ENCODE measurements at places on chromosomes 11 and 22.
A peak's percentile ranks its signal among the peaks of the same experiment; 100 is the strongest.

DNA sequence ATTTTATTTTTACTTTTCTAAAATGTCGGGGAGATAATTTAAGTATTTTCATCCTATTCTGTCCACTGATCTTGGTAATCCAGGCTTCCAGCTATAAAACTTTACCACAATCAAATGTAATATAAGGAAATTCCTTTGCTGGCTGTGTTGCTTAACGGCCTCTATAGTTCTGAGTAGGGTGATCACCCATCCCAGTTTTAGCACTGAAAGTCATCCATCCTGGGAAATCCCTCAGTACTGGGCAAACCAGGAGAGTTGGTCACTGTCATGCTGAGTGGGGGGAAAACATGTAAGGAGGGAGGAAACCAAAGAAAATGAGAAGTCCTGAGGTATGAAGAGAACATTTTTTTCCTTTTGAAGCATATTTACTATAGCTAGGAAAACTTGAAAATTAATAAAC lies 12.8 kb upstream of the BACE1-AS start:
- peak; percentile 31 for DNase-seq

GRCh38 chr11:121615501-121615900 lies 162.7 kb upstream of the SORL1-AS1 start:
- DNase-seq, result peak; percentile 59

- DNase-seq, result no peak
Observed at GRCh38 chr11:3108183-3108721, 51.0 kb upstream of the CARS1 start.

DNA sequence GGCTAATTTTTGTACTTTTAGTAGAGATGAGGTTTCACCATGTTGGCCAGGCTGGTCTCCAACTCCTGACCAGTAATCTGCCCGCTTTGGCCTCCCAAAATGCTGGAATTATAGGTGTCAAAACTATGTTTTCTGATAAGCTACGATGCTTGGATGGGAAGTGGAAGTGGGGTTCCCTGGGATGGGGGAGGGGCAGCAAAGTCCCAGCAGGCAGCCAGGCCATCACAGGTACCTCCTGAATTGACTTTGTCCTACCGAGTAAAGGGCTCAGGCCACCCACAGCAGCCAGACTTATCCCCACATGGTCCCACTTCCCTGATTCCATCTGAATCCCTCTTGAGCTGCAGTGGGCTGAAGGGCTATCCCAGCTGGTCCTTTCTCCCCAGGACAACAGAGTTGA lies 6.9 kb downstream of the FTH1 start:
- DNase-seq, result no peak

GRCh38 chr22:44776605-44777363 lies 24.4 kb downstream of the ARHGAP8 start:
- DNase-seq, result no peak

DNA sequence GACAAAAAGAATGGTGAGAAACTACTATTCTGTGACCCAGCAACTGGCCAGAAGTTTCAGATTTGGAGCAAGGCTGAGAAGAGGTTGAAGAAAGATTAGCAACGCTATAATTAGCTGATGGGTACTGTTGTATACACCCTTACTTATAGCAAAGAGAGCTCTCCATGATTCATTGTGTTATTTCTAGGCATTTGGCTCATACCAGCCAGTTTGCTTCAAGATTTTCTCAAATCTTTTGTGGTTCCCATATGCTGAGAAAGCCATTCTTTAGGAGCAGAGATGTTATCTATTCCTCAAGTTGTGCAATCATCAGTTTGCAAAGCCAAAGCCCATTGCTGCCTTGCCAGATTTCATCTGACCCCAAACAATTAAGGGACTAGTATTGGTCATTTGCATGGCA lies 179.4 kb downstream of the ETS1 start:
- DNase-seq, result peak; percentile 96

Data from fibroblast of skin of right quadriceps (primary cell).